ENCODE measurements at places on chromosomes 12 and 14.
A peak's percentile ranks its signal among the peaks of the same experiment; 100 is the strongest.

DNA sequence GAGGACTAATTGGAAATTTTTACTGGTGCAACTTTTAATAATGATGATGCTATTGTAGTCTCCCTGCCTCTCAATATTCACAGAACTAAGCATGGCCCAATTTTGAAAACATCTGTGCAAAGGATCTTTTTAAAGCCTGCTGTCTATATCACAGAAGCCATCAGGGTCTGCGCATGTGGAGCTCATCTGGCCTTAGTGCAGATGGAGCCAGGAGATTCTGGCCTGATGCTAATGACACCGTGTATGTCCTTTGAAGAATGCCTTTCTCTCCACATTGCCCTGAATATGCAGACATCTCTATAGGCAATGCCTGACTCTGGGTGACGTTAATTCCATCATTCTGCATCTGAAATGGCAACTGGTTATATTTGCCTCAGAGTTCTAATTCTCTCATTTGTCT is 1205.9 kb downstream of the AACS start:
- no peak for DNase-seq

DNA sequence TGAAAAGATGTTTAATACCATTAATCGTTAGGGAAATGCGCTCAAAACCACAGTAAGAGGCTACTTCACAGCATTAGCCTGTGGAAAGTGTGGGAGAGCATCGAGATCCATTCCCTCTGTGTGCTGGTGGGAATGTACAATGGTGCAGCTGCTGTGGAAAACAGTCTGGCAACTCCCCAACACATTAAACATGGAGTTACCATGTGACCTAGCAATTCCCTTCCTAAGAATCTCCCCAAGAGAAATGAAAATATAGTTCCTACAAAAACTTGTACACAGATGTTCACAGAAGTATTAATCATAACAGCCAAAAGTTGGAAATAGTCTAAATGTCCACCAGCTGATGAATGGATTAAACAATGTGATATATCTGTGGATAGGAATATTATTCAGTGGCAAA is 23.8 kb downstream of the MLXIP start:
- DNase-seq = no peak

DNA sequence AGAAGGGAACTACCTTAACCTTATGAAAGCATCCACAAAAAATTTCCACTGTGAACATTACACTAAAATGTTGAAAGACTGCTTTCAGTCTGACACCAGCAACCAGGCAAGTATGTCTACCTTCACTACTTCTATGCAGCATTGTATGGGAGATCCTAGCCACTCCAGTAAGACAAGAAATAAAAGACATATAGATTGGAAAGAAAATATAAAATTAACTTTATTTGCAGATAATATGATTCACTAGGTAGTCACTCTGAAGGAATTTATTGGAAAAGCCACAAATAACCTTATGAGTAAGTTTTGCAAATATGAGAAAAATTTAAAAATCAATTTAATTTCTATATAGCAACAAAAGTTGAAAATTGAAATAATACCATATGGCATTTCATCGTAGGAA is 172.0 kb downstream of the RERGL start:
- DNase-seq = no peak

DNA sequence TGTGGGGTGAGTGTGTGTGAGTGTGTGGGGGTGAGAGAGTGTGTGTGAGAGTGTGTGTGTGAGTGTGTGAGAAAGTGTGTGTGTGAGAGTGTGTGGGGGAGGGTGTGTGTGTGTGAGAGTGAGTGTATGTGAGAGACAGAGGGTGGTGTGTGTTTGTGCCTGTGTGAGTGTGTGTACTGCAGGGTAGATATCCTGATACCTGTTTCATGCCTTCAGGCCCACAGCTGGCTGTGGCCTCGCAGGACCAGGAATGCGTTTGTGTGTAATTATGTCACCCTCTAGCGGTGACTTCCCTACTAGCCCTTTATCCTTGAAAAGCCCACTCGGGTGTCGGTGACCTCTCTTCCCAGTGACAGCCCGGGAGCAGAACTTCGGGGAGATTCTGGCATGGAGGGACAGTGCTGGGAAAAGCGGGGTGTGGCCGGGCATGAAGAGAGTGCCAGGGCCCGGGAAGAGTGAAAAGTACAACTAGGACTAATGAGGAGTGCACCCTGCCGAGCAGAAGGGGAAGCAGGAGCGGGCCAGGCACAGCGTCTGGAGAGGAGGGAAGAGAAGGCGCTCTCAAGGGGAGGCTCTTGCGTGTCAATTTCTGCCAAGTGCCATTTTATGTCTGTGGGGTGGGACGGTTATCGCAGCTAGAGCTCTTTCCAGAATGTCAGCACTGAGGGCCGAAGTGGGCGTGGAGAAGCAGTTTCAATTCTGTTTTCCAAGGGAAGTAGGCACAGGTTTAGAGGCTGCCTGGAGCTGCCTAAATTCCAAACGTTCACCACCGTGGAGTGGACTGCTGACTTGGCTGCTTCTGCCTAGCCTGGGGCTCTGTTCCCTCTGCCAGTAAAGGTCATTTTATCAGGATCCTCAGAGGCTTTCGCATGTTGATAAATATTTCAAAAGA is 11.0 kb upstream of the FBXL14 start:
- no peak for DNase-seq

GRCh38 chr14:61051051-61051450 is 70.0 kb downstream of the SLC38A6 start:
- no peak for DNase-seq

- no peak for DNase-seq
Measured at GRCh38 chr12:85713373-85713772, 122.8 kb downstream of the RASSF9 start.

- DNase-seq = peak; percentile 10
Measured at GRCh38 chr14:106436310-106436905, 910.0 kb downstream of the TMEM121 start.

GRCh38 chr12:90939382-90939781 is 15.6 kb downstream of the CCER1 start:
- no peak for DNase-seq

GRCh38 chr12:112420740-112421139 is 2.0 kb downstream of the PTPN11 start:
- DNase-seq = no peak
